ENCODE measurements at places on chromosomes 7 and 10. TPM values are rescaled to one million over a fixed set of nuclear protein-coding genes. Genes with fewer than 3 reads are reported as not detected.

FAM25C gene
- total RNA-seq, result not detected

GSTO2 gene
- 30.7 TPM for total RNA-seq

COL28A1 gene
- 0.31 TPM for total RNA-seq

AKR1E2 gene
- 3.3 TPM for total RNA-seq

COBL gene
- 51.9 TPM for total RNA-seq

NEUROG3 gene
- not detected for total RNA-seq

PRR15 gene
- total RNA-seq, result 15.5 TPM

CCL24 gene
- total RNA-seq, result not detected

AKR1C2 gene
- total RNA-seq, result not detected

ZNF853 gene
- total RNA-seq, result 9.8 TPM

CFTR gene
- total RNA-seq, result 1.2 TPM

MSS51 gene
- total RNA-seq, result 5.1 TPM

Measured in GM23338 (cell line).